T-helper 17 cell (primary cell): ENCODE measurements at places on chromosomes 11 and 22. TPM values are rescaled to one million over a fixed set of nuclear protein-coding genes. Genes with fewer than 3 reads are reported as not detected.

- DNase-seq = no peak
Observed at GRCh38 chr11:68541991-68542390, 81.4 kb downstream of the PPP6R3 start.

DNA sequence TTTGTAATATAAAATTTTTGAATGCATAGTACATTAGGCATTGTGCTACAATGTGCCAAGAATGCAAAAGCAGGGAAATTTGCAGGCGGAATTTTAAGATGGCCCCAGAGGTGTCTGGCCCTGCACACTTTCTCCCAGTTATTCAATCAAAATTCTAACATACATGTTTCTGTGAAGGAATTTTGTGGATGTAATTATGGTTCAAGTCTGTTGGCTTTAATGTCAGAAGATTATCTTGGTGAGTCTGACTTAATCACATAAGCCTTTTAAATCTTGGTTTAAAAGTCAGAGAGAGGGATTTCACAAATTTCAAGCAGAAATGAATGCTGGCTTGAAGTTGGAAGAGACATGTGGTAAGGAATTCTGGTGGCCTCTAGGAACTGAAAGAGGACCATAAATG lies 423.4 kb upstream of the CCDC179 start:
- DNase-seq = no peak

GRCh38 chr11:90332415-90332814 lies 109.6 kb upstream of the CHORDC1 start:
- no peak for DNase-seq

- DNase-seq = no peak
Observed at GRCh38 chr11:46207270-46207669, 70.2 kb upstream of the CREB3L1 start.

GRCh38 chr22:20422271-20423007 lies 15.2 kb downstream of the SCARF2 start:
- no peak for DNase-seq

GRCh38 chr22:29030618-29031226 lies 30.9 kb downstream of the C22orf31 start:
- DNase-seq = no peak

DDI1 gene
- total RNA-seq = not detected

DNA sequence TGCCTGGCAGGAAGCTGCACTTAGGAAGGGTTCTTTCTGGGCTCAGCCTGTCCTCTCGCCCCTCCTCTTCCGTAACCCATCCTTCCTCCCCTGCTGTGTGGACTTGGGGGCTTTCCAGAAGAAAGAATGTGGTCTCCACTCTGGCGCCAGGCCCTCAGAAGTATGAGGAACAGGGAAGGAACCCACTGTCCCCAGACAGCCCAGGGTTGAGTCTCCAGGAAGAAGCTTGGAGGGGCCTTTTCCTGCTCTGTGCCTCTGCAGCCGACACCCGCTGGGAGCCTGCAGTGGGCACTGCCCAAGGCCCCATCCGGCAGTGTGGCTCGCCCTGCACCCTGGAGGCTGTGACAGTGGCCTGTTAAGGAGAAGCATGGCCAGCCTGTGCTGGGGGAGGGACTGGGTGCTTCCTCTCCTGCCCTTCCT lies 112.6 kb downstream of the ST3GAL4 start:
- DNase-seq = no peak

LRRC10B gene
- not detected for total RNA-seq

KRTAP5-1 gene
- not detected for total RNA-seq

- no peak for DNase-seq
Observed at GRCh38 chr11:12359761-12360160, 17.6 kb upstream of the PARVA start.

DNA sequence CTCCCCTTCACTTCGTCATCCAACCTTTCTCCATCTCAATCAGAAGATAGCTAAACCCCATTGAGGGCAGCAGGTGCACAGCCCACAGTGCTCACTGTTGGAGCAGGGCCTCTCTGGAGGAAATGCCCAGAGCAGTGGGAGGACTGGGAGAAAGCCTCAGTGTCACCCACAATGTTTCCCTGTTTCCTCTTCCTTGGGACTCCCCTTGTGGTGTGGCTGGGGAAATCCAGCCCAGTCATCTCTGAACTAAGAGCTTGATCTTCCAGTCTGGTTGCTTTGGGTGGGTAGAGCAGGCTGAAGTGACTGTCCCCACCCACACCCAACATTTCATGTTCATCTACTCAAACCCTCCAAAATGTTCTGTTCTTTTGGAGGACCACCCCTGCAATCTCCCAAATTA lies 29.8 kb upstream of the EED start:
- no peak for DNase-seq

DNA sequence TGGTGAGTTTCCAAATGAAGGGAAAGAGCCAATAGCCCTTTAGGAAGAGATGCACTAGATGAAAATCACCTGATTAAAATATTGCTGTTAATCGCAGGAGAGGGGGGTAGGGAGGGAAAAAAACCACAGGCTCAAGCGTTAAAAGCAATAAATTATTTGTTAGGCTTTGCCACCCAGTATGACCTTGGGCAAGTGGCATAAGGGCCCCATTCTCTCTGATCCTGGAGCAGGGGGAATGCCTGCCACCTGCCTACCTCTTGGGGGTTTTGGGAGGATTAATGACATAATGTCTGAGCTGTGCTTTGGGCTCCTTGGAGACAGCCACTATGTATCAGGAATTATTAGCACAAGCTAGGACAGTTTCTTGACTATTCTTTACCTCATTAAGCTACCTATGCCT lies 80.0 kb downstream of the ZNRF3 start:
- DNase-seq = no peak

TMEM121B gene
- 0.20 TPM for total RNA-seq

DNA sequence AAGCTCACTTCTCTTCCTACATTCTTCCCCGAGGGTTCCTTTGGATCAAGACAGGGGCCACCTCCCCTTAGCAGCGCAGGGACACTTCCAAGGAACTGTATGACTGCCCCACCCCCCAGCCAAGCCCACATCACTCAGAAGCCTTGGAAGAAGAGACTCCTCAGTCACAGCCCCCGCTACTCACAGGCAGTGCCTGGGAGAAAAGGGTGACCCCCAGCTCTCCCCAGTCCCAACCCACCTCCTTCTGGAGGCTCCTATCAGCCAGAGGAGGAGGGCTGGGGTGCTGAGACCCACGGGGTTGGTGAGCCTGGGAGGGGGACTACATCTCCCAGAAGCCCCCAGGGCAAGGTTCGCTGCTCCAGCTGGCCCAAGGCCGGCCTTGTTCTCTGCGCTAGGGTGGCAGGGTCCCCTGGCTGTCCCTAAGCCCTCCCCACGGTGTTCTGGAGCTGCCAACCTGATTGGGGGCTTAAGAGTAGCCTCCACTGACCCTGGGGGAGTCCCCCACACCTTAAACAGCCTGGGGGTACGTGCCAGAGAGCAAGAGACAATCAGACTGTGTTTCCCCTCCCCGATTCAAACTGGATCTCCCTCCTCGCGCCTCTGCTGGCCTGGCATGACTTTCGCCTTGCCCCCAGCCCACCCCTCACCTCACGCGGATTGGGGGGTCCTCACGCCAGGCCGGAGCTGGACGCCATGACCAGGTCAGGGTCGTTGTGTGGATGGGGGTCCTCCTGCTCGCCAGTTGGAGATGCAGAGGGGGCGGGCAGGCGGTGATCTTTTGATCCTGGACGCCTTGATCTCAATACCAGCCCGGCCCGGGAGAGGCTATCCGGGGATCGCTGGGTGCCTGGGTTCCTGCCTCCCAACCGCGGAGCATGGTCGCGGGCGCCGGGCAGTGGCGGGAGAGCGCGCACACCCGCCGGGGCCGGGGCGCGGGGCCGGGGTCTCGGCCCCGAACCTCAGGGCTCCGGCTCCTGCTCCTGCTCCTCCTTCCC lies 838 bp downstream of the BCL9L start:
- DNase-seq = no peak

DNA sequence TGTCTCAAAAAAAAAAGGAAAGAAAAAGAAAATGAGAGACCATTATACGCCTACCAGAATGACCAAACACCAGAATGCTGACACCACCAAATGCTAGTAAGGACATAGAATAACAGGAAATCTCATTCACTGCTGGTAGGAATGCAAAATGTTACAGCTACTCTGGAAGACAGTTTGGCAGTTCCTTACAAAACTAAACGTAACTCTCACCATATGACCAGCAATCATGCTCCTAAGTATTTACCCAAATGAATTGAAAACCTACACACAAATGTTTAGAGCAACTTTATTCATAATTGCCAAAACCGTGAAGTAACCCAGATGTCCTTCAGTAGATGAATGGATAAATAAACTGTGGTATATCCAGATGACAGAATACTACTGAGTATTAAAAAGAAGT lies 7.2 kb downstream of the CHKA start:
- no peak for DNase-seq

SLC5A4 gene
- total RNA-seq = not detected

- no peak for DNase-seq
Observed at GRCh38 chr11:16982809-16983208, 31.4 kb downstream of the PLEKHA7 start.

- no peak for DNase-seq
Observed at GRCh38 chr22:20552443-20553401, 45.3 kb downstream of the MED15 start.

CEND1 gene
- 0.63 TPM for total RNA-seq

DNA sequence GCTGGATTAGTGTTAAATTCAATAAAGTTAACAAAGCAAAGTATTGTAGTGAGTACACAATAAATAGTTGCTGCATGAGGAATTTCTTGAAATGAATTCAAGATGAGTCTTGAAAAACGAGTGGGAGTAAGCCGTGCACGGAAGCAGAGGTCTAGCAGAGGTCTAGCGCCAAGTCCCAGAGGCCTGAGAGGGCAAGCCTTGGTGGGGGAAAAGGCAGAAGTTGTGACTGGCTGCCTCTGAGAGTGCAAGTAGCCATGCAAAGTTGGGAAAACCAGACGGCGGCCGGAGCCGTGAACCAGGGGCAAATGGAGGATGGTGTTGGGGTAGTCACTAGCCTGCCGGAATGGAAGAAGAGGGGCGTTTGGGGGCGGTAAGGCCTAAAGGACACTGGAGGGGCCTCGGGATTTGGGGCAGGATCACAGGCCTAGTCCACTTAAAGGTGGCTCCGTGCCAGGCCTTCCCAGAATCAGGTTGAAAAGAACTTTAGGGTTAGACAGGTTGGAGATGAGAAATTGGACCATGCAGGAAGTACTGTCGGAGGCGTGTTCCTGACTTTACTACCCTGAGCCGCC lies 379 bp upstream of the SLC3A2 start:
- no peak for DNase-seq

DNA sequence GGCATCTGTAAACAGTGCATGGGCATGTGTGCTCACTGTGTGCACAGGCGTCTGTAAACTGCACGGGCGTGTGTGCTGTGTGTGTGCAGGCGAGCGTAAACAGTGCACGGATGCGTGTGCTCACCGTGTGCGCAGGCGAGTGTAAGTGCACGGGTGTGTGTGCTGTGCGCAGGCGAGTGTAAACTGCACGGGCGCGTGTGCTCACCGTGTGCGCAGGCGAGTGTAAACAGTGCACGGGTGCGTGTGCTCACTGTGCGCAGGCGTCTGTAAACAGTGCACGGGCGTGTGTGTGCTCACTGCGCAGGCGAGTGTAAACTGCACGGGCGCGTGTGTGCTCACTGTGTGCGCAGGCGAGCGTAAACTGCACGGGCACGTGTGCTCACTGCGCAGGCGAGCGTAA lies 22.4 kb downstream of the RNH1 start:
- DNase-seq = no peak

GPHA2 gene
- not detected for total RNA-seq

GRCh38 chr11:818396-819128 lies at the start of gene PNPLA2:
Gene PNPLA2 (plus strand): TSS chr11:818914. CDS start chr11:819719, 805 bp downstream.
- no peak for DNase-seq

- DNase-seq = no peak
Observed at GRCh38 chr11:11349106-11349825, 3.8 kb downstream of the CSNK2A3 start.

- no peak for DNase-seq
Observed at GRCh38 chr11:79578116-79578515, 137.3 kb upstream of the TENM4 start.

- DNase-seq = no peak
Observed at GRCh38 chr11:73308961-73309919, 1.2 kb downstream of the ARHGEF17 start.

GRCh38 chr11:68441466-68442230 lies 18.9 kb upstream of the PPP6R3 start:
- no peak for DNase-seq

- DNase-seq = no peak
Observed at GRCh38 chr22:23909296-23909898, 15.2 kb downstream of the MIF start.

WNT7B gene
- total RNA-seq = not detected

- no peak for DNase-seq
Observed at GRCh38 chr22:39362932-39363331, 13.1 kb downstream of the SYNGR1 start.

DNA sequence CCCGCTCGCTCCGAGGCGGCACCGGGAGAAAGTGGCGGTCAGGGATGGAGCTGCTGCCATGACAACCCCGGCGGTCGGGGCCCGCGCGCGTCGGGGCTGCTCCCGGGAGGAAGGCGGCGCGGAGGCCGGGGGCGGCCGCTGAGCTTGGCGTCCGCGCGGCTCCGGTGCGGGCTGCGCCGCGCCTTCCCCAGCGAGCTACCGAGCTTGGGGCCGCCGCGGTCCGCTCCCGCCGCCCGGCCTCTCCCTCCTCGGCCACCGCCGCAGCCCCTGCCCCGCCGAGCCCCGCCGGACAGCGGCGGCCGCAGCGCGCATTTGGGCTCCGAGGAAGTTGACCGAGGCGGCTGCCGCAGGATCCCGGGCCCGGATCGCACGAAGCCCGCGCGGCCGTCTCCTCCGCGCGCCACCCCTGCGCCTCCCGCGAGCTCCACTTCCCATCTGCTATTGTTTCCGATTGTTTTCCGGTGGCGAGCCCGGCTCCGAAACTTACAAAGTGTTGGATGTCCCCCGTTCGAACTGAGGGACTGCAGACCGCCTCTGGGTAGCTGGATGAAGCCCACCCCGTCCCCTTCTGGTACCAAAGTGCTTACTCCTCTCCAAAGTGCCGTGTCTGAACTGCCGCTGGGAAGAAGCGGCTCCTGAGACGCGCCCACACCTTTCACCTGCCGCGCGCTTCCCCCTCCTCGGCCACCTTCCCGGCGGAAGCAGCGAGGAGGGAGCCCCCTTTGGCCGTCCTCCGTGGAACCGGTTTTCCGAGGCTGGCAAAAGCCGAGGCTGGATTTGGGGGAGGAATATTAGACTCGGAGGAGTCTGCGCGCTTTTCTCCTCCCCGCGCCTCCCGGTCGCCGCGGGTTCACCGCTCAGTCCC lies 540.3 kb downstream of the NTM start:
- no peak for DNase-seq

- no peak for DNase-seq
Observed at GRCh38 chr11:94295534-94295933, 8.8 kb upstream of the IZUMO1R start.

C11orf97 gene
- total RNA-seq = not detected

DNA sequence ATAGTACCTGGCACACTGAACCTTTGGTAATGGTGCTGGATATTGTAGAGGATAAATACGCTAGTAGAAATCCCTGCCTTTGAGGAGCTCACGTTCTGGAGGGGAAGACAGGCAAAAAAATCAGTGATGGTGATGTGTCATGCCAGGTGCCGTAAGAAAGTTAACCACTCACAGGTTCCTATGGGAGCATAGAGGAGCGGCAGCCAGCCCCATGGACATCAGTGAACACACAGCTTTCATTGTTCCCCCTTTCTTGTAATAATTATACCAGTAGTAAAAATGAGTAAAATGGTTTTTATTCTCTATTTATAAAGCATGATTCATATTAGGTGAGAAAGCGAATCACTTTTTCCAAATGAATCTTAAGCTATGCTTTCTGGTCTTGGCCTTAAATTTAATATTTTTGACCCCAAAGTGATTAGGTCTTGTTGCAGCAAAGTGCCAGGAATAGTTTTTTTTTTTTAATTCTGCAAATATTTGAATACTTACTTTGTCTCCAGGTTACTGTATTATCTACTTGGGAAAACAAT lies 57.9 kb downstream of the UVRAG start:
- no peak for DNase-seq

VPREB3 gene
- total RNA-seq = 4.4 TPM

SCGB1D2 gene
- not detected for total RNA-seq
